ENCODE measurements at places on chromosomes 12 and 14.

DNA sequence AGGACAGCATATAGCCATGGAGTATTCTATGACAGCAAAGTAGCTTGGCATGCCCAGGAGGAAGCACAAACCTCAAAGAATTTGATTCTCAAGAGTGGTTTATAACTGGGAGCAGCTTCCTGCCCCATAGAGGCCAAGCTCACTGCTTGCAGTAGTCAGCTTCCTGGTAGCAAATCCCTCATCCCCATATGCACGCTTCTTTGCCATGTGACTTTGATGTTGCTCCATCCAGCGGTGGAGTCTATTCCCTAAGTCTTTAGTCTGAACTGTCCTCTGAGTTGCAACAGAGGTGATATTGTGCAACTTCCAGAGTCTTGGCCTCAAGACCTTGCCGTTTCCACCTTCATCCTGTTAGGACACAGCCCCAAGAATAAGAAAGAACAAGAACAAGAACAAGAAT lies 996.8 kb upstream of the TMEM132C start:
- DNase-seq: no peak

GRCh38 chr12:24038211-24038997 lies 88.9 kb upstream of the SOX5 start:
- no peak for DNase-seq

GRCh38 chr14:83491091-83491490 lies 1957.4 kb upstream of the SEL1L start:
- DNase-seq: no peak

- no peak for DNase-seq
Measured at GRCh38 chr12:115387467-115387901, 703.5 kb upstream of the TBX3 start.

DNA sequence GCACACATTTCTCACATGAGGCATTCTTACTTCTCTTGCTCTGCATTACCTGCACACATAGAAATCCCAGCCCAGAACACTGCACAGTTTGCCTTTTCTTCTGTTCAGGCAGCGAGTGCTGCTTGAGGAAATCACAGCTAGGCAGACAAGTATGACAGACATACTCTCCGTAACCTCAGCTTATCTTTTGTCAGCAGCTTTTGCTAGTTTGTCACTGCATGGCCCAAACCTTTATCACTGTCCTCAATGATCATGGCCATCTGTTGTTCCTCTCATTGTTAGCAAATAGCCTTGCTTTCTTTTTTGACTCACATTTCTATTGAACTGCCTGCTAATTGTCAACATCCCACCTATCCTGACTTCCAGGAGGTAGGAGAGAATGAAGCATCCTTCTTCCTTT lies 5.3 kb downstream of the ZNF10 start:
- no peak for DNase-seq

GRCh38 chr14:101370593-101371569 lies 190.4 kb upstream of the DIO3 start:
- no peak for DNase-seq

DNA sequence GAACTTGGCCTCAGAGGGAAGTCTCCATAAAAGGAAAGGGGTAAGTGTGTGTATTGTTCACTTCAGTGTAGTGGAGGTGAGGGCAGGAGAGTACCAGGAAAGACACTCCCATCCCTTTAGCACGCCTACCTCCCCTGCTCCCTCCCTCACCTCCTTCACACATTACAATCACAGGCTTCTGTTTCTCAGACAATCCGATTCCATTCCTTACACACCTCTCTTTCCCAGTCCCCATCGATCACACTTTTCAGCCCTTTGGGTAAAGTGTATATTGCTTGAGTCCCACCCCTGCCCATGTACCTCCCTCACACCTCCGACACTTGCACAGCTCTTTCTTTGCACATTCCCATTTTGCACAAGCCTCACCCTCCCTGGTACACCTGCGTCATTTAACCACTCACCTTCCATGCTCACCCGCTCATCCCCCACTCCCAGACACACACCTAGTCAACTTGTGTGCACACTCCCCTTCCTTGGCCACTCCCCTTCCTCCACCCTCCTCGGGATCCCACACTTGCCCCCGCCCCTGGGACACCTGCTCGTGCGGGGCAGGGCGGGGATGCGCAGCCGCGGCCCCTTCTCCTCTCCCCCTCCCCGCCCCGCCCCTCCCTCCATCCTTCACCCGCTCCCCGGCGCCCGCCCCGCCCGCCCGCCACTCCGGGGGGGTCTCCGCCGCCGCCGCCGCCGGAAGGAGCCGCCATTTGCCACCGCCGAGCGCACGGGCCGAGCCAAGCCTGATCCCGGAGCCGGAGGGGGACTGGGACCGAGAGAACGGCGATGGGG lies at the start of gene MARCHF9:
TSS of gene MARCHF9 (plus strand) at position 693 of the 783 bp plus-strand sequence. CDS start 426 bp downstream, outside the sequence.
- peak; percentile 9 for DNase-seq

GRCh38 chr12:24861766-24862540 lies 86.9 kb downstream of the BCAT1 start:
- DNase-seq: no peak

DNA sequence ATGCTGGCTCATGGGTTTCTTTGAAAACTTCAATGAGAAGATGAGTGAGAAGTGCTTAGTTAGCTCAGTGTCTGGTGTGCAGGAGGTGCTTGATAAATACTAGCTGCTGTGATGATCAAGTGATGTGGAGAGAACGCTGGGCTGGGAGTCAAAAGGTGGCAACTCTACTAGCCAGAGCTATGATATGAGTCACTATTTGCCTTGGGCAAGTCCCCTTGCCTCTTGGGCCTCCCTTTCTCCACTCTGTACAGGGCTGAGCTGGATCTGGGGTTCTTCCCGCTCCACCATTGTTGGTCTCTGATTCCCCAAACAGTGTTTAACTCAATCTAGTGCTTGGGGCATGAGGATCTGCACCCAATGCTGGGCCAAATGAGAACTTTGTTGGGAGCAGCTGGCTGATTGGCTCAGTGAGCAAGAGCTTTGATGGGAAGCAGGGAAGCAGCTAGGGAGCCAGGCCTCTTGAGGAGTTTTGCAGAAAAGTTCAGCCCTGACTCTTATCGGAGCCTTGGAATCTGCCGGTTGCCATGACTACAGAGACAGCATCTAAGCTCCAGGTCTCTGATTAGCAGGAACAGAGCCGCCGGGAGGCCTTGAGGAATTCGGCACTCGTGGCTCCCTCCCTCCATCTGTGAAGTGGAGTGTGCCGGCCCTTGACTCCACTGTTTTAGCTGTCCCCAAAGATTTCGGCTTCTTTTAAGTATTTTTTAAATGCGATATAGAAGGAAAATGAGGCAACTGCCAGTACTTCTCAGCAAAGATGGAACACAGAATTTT lies 82.1 kb upstream of the HSPB8 start:
- DNase-seq: no peak

- no peak for DNase-seq
Measured at GRCh38 chr12:65532162-65532561, 253.7 kb downstream of the MSRB3 start.

GRCh38 chr12:47781479-47782371 lies 8.7 kb downstream of the SLC48A1 start:
- DNase-seq: no peak

DNA sequence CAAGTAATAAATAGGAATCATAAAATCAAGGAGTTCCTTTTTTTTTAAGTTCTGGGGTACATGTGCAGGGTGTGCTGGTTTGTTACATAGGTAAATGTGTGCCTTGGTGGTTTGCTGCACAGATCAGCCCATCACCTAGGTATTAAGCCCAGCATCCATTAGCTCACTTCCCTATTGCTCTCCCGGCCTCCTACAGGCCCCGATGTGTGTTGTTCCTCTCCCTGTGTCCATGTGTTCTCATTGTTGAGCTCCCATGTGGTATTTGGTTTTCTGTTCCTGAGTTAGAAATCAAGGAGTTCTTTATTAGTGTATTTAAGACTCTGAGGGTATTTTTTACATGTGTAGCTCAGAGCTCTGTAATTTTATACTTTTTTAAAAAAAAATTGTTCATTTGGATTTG lies 86.0 kb downstream of the SCFD1 start:
- no peak for DNase-seq

GRCh38 chr14:36009643-36010042 lies 166.9 kb downstream of the PTCSC3 start:
- no peak for DNase-seq

- no peak for DNase-seq
Measured at GRCh38 chr12:59627582-59627981, 31.8 kb downstream of the SLC16A7 start.

GRCh38 chr14:95495538-95496025 lies 20.9 kb downstream of the SYNE3 start:
- peak; percentile 81 for DNase-seq

DNA sequence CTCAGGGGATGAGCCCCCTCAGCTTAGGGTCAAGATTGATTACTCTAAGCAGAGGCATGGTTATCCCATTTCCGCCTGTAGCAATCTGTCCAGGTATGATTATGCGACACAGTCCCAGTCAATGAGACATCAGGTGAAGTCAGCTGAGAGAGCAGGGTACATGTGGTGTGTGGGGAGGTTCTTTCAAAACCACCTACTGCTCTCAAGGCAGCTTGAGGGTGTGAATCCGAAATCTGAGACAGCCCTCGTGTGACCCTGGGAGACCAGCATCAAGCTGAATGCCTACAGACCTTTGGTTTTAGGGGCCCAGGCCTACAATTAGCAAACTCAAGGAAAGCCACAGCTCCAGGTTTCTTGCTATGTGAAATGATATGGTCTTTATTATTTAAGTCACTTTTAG lies 275.7 kb downstream of the ITPR2 start:
- DNase-seq: no peak

DNA sequence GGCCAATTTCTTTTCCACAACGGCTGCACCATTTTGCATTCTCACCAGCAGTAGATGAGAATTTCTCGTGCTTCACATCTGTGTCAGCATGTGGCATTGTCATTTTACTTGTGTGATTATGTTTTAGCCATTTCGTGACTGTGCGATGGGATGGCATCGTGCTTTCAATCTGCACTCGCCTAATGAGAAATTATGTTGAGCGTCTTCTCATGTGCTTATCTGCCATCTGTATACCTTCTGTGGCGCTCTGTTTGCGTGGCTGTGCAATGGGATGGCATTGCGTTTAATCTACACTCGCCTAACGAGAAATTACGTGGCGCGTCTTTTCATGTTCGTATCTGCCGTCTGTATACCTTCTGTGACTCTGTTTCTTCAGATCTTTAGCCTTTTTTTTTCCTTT lies 14.9 kb upstream of the GPR132 start:
- no peak for DNase-seq

DNA sequence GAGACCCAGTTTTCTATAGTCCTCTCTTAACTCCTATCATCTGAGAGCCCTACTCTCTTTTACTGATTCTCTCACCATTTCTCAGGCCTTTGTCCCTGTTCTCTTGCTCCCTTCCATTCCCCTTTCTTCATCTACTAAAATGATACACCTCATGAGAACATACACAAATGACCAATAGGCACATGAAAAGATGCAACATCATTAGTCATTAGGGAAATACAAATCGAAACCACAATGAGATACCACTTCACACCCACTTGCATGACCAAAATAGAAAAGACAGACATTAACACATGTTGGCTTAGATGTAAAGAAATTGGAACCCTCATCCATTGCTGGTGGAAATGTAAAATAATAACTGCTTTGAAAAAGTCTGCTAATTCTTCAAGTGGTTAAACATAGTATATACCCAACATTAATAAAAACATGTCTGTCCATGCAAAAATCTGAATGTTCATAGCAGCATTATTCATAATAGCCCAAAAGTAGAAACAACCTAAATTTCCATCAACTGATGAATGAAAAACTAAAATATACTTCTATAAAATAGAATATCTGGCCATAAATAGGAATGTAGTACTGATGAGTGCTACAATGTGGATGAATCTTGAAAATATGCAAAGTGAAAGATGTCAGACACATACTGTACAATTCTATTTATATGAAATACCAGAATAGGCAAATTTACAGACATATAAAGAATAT lies 66.0 kb downstream of the DENND5B start:
- DNase-seq: no peak

DNA sequence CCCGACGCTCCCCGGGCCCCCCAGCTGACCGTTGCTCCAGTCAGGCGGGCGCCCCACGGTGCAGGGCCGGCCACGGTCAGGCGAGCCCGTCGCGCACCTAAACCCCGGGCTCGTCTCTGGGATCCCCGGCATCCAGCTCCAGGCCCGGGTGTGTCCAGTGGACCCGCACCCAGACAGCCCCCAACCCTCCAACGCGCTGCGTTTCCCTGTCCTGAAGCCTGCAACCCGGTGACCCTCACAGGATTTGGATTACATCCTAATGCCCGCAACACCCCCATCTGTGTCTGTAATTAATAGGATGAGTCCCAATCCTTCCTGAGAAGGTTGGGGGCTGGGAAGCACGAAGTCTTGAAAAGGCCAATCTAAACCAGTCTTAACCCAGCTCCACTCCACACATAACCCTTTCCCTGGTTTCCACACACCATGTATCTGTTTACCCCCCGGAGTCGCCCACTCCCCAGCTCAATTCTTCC lies 10.4 kb downstream of the CPNE6 start:
- no peak for DNase-seq

DNA sequence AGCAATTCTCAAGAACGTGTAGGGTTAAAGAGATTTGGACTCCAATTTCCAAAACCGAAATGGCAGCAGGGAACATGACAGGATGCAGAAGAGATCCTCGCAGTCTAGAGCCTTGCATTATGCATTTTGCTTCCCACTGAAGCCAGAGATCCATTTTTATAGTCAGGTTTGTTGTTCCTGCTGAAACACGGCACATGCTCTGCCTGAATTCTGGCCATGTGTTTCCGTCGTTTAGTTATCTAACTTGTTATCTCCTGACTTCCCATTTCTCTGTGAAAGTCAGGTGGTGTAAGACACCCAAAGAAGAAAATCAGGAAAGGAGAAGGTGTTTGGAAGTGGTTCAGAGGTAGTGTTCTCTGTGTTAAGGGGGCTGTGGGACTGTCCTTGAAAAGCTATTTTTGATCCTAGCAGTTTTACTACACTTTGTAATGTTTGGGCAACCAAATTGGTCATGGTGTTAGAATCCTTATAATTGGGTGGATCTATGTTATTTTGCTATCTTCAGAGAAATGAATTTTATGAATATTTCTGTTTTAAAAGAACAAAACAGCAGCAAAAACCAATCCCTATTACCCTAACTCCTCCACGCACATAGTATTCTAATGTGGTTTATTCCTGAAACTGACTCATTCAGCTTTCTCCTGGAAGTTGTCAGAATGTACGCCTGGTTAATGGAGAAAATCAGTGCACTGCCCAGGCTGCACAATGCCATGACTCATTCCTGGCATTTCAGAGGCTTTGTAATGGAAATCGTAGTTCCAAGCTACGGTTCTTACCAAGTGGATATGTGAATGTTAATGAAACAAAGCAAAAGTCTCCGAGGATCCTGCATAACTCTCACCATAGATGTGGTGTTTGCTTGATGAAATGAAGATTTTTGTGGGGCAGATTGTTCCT lies 110.1 kb downstream of the SAMD4A start:
- DNase-seq: no peak

DNA sequence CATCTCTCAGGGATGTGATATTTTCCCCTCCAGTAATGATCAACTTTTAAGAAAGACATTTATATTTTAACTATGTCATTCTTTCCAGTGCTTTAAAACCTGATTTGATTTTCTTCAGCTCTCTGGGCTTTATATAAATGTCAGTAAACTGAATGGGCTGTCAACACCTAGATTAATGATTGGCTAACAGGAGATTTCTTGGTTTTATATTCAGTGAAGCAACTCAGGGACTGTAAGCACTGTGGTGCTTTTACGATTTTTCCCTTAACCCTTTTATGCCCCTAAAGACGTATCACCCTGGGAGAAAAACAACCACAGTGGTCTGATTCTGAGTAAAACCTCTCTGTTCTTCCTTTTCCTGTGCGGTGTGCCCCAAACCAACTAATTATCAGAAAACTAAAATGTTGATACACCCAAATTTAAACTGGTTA lies 38.0 kb downstream of the PTGER2 start:
- DNase-seq: no peak

- DNase-seq: no peak
Measured at GRCh38 chr12:256958-257357, 5.7 kb downstream of the SLC6A13 start.

Measured in Kasumi-1 (cell line).